ENCODE measurements at places on chromosomes 5 and 9.

DNA sequence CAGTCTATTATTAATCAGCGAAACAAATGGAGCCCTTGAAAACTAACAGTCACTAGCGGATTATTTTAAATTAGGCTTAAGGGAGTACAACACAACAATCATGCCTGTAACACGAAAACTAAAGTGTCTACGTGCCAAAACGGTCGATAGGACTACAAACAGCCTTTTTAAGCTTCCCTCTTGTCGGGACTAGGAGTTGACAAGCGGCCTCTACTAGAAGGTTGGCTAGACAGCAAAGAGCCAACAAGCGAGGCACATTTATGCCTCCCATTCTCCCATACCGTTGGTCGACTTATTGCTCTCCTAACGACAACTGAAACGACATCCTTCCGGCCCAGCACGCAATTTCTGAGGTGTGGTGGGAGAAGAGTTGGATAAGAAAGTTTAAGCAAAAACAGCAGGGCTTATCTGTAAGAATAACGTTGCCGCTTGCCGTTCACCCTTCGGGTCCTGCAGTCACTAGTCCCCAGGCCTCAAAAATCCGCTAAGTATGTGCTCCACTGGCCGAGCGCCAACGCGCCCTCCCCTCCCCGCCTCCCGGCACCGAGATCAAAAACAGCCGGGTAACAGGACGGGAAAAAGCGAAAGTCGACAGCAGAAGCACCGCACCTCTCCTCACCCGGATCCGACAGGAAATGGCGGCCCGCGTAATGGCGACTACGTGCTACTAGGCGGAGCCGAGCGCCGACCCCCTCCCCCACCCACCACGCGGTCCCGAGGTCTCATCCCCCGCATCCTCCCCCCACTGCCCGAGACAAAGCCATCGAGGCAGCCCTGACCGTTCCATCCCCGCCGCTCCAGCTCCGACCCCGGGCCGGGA, 813 bp downstream of the HNRNPK start:
- DNase-seq: peak; percentile 93

GRCh38 chr9:114388764-114389375, 1.1 kb upstream of the AKNA start:
- DNase-seq: peak; percentile 25

DNA sequence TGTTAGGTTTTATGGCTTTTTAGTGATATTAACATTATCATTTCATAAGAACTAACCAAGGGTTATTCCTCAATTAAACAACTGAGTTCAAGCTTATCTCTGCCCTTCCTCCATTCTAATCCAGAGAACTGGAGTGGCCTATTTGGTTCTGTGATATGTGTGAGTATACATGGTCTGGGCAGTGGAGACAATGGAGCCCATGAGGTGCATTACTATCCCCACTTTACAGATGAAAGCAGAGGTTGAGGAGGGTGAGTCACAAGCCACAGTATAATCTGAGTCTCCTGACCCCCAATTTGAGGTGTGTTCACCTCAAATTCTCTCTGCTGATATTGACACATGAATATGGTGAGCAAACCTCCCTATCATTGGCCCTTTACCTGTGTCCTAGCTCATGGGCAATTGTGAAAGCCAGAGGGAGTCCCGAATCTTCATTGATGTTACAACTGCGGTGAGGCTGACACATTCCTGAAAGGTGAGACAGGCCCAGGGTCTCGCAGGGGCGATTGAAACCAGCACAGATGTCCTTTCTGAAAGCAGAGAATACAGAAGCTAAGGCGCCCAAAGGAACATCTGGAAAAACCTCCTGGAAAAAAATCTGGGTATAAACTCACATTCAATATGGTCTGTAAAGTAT, 217.2 kb downstream of the TARS1 start:
- no peak for DNase-seq

- DNase-seq: no peak
Measured at GRCh38 chr9:69458176-69458575, 133.2 kb downstream of the ENTREP1 start.

GRCh38 chr5:167339205-167339604, 952.2 kb upstream of the WWC1 start:
- no peak for DNase-seq

- DNase-seq: no peak
Measured at GRCh38 chr5:74638544-74638969, 2.0 kb downstream of the ENC1 start.

DNA sequence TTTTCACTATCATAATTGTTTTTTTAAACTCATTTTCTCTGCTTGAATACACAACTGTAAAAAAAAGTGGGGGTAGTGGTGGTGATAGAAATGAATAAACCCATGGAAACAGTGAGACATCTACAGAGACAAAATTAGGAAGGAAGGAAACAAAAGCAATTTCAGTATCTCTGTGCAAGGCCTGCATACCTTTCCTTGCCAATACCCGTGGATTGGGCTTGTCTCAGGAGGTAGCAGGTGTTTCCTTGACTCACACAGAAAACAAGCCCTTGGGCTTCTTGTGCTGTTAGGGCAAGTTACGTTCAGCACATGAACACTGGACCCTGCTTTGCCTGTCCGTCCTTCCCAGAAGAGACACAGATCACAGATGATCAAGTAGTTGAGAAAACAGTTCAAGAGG, 372.2 kb downstream of the ZSWIM6 start:
- no peak for DNase-seq

DNA sequence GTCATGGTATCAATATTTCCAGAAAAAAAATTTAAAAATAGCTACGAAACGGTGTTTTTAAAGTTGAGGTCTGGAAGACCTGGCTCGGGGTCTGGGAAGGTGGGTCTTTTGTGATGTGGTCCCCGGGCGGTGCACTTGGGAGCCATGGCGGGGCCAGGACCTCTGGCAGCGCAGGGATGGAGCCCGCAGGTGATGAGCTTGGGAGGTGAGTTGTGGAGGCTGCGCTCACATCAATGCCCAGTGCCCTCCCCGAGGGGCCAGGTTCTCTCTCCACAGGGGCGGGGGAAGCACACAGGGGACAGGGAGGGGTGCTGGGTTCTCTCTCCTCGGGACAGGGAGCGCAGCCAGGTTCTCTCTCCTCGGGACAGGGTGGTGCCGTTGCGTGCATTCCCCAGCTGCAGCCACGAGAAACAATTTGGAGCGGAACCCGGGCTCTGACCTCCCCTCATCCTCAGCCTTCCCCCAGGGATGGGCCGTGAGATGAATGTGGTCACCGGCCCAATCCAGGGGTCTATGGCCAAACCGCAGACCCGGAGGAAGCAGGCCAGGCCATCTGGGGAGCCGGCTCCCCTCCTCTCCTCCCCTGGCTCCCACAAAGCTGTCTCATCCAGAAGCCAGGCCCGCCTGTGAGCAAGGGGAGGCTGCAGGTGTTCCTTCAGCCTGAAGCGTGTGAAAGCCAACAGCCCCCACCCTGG, 25.8 kb downstream of the DBH start:
- DNase-seq: no peak

- DNase-seq: no peak
Measured at GRCh38 chr5:144742361-144742760, 571.7 kb downstream of the KCTD16 start.

DNA sequence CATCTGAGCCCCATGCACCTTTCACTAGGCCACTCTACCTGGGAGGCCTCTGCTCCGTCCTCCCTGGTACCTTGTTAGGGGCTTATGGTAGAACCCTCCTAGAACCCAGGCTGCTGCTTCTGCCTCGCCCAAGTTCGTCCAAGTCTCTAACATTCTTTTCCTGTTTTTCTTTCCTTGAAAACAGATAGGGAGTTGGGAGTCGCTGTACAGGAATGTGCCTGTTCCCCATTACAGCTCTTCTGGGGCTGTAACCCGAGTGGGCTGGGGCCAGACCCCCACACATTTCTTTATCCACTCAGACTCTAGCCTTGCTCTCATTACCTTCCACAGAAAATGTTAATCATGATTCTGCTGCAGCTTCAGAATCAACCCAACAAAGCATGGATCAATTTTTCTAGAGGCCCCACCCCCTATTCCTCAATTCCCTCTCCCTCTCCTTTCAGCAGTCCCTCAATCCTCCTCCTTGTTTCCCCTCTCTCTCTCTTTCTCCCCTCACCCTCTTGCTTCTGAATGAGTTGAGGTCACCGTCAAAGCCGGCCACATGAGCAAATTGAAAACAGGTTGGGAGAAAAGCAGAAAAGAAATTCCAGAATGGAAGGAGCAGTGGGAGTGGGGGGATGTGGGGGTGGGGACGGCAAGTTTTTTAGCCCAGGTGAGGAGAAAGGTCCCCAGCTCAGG, 193.8 kb upstream of the TRIM32 start:
- DNase-seq: no peak

DNA sequence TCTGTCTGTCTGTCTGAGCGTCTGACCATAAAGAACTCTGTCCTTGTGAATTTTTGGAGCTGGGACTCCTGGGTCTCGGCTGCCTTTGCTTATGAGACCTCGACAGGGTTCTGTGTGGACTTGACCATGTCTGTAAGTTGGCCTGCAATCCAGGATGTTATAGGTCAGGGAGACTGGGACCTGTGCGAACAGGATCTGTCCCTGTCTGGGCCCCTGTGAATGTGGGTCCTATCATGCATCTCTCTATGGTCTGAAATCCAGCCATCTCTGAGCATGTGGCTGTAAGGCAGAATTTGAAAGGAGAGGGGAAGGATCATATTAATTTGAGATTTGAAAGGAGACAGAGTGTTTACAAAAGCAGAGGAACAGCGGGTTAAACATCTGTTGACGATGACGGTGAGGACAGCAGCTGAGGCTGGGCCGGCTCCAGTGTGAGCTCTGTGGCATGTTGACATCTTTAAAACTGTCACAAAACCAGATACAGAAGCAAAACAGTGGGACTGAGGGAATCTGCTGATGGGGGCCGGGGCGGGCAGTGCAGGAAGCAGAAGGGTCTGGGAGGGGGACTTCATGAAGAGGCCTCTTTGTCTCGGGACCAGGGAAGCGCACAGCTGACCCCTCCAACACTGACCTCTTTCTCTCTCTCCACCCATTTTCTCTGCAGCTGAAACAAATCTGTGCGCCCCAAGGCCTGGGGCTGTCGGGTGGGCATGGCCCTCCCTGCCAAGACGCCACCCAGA, 19.1 kb upstream of the MVB12B start:
- no peak for DNase-seq

- DNase-seq: no peak
Measured at GRCh38 chr5:16862777-16863176, 73.3 kb downstream of the MYO10 start.

- no peak for DNase-seq
Measured at GRCh38 chr5:177382423-177383029, 1.7 kb upstream of the SLC34A1 start.

DNA sequence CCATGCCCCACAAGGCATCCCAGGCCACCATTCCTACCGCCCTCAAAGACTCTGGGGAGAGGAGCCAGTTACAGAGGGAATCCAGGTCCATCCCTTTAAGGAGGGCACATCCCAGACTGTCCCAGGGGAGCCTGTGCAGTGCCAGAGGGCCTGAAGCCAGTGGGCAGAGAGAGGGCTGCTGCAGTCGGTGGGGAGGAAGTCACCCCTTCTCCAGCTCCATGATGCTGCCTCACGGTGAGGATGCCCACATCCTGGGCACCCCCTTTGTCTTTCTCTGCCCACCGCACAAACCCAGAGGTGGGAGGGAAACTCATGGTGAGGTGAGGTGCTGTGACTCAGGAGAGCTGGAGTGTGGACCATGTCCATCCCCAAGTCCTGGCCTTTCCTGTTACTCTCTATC, 26.2 kb upstream of the ANKRD33B start:
- DNase-seq: no peak

GRCh38 chr9:92245005-92245797, 48.3 kb downstream of the IARS1 start:
- no peak for DNase-seq

DNA sequence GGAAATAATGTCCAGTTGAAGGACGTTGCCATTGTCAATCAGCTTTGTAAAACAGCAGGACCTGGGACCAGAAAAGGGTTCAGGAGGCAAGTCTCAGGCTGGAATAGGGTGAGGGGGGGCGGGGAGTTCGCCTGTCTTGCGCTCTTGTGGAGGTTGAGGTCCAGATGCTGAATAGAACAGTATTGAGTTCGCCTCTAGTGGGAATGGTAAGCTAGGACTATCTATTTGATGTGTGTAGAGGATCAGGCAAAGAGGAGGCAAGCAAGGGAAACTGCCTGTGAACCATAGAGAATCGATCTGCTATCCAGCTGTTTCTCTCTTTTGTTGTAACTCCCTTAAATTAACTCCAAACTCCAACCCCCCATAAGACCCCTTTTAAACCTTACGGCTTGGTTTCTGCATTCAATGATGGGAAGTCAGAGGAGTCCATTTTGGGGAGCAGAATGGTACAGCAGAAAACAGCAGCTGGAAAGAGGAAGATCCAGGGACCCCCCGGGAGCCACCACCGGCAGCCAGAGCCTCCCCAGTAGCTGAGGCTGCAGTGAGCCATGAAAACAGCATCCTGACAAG, 133.7 kb downstream of the SLC28A3 start:
- DNase-seq: no peak

All from activated CD4-positive, alpha-beta T cell treated with anti-CD3 and anti-CD28 coated beads, Interleukin-2, Interleukin-6, amounts not matched to agents 100 ng/mL and 50 ng/mL, durations not matched to agents 16 hours and 8 hours (primary cell).